ENCODE measurements at places on chromosomes 5 and 9. TPM values are rescaled to one million over a fixed set of nuclear protein-coding genes. Genes with fewer than 3 reads are reported as not detected.

DNA sequence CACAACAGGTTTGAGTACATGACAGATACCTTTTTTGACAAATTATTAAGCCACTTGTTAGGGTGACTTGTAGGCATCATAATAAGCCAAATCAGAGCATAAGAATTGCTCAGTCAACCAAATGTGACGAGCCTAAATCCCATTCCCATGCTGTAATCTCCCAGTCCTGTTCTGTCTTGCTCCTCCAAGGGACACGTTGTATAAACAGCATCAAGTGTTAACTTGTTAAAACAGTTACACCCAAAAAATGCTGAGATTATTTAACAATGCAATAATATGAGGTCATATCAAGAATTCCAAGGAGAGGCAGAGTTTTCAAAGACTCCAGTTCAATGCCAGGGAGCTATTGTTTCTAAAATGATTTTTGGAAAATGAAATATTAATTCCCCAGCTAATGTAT is 76.2 kb downstream of the SH3TC2 start:
- H3K27me3 ChIP-seq: no peaks in the 10 kb centered on the region
- no peak overlapping the region for H3K4me3 ChIP-seq
- no peak for DNase-seq
- H3K27ac ChIP-seq: no peak overlapping the region
- H3K36me3 ChIP-seq: no peaks in the 10 kb centered on the region

DNA sequence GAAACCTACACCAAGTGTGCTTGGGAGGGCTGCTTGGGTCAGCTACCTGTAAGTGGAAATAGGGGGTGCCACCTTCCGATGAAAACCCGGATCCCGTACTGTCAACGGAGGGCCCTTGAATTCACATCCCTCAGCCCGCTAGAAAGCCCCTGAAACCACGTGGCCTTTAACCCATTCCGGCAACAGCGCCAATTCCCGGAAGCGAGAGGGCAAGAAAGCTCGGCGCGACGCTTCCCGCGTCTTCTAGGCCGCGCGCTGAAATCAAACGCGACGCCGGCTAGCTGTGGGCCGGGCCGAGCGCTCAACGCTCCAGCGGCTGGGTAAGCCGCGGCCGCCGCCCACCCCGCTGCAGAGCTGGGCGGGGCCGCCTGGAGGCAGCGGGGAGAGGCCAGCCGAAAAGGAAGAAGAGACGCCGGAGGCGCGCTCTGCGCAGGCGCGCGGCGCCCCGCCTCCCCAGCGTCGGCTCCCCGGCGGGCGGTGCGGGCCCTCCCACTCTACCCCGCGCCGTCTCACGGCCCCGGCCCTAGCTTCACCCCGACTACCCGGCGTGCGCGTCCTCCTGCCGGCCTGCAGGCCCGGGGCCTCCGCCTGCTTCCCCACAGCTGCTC is at the start of gene KIF2A:
Gene KIF2A (plus strand): TSS at position 492 of the 608 bp plus-strand sequence. CDS start 267 bp downstream, outside the sequence.
- H3K27ac ChIP-seq: peak within 1 kb of the TSS; percentile 96
- H3K27me3 ChIP-seq: no peaks in the 10 kb centered on the region
- peak; percentile 95 for DNase-seq
- peak within 1 kb of the TSS; percentile 89 for H3K4me3 ChIP-seq
- peaks cover 25% of the 10 kb centered on the region for H3K4me1 ChIP-seq
- H3K36me3 ChIP-seq: no peaks in the 10 kb centered on the region

DNA sequence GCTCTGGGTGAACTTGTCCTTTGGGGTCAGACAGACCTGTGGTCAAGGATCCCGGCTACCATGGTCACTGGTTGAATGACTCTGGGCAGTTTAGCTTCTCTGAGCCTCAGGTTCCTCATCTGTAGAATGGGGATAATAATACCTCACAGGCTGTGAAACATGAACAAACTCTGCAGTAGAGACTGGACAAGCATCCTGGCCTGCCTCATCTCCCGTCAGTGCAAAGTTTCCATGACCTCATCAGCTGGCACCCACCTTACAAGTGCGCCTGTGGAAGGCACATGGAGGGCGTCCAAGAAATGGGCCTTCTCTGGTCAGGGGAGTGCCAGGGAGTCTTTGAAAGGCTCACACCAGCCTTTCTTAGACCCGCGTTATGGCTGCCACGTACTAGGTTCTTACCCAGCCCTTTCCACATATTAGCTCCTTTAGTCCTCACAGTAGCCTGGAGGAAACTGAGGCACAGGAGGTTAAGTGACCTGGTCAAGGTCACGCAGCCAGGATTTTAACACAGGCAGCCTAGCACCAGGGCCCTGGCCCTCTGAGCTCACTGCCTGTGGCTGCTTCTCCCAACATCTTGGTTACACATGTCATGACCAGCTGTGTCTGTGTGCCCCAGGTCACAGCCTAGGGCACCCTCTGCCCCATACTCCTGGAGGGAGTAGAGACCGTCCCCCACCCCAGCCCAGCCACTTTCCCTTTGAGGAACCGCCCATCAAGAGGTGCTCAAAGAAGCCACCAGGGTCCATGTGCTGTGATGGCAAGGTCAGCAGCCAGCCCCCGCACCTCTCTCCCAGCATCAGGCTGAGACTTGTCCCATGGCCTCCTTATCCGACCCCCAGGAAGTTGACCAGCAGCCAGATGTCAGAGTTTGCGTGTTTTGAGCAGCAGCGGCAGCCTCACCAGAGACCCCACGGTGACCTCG is 39.4 kb upstream of the RPL26L1 start:
- no peak for DNase-seq
- H3K4me3 ChIP-seq: no peak overlapping the region
- H3K27me3 ChIP-seq: no peaks in the 10 kb centered on the region
- H3K36me3 ChIP-seq: peaks cover 71% of the 10 kb centered on the region

SGCD gene
- 38.6 TPM for total RNA-seq

- no peak overlapping the region for H3K4me3 ChIP-seq
- no peak overlapping the region for H3K27ac ChIP-seq
- H3K27me3 ChIP-seq: no peaks in the 10 kb centered on the region
- H3K4me1 ChIP-seq: no peaks in the 10 kb centered on the region
- H3K36me3 ChIP-seq: no peaks in the 10 kb centered on the region
Observed at GRCh38 chr9:107239474-107239873, 43.6 kb upstream of the RAD23B start.

GRCh38 chr9:115930472-115930871 is 223.1 kb upstream of the PAPPA start:
- no peak for DNase-seq
- H3K4me3 ChIP-seq: no peak overlapping the region
- H3K36me3 ChIP-seq: no peaks in the 10 kb centered on the region
- no peaks in the 10 kb centered on the region for H3K4me1 ChIP-seq
- no peaks in the 10 kb centered on the region for H3K27me3 ChIP-seq

Measured in esophagus muscularis mucosa (tissue), 4 donors.